ENCODE measurements at places on chromosomes 1 and 21. TPM values are rescaled to one million over a fixed set of nuclear protein-coding genes. Genes with fewer than 3 reads are reported as not detected.

DNA sequence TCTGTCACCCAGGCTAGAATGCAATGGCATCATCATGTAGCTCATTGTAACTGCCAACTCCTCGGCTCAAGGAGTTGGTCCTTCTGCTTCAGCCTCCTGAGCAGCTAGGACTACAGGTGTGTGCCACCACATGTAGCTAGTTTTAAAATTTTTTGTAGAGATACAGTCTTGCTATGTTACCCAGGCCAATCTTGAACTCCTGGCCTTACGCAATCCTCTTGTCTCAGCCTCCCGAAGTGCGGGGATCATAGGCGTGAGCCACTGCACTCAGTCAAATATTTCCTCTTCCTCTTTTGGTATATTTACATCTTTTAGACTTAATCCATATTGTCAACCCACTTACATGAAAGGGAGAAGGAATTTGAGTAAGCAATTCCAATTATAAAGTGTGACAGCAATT is 121.1 kb downstream of the EVI5 start:
- no peaks in the 10 kb centered on the region for H3K36me3 ChIP-seq
- no peak for DNase-seq
- H3K4me3 ChIP-seq: no peak overlapping the region

LCE3D gene
- not detected for total RNA-seq

AMY1B gene
- not detected for total RNA-seq

GRCh38 chr1:3022511-3022973 is 1.3 kb downstream of the ACTRT2 start:
- H3K4me3 ChIP-seq: no peak overlapping the region
- H3K27ac ChIP-seq: no peak overlapping the region
- DNase-seq: no peak

GRCh38 chr1:33332357-33332789 is 11.5 kb upstream of the A3GALT2 start:
- peaks cover 67% of the 10 kb centered on the region for H3K36me3 ChIP-seq
- DNase-seq: no peak
- H3K4me1 ChIP-seq: peaks cover 12% of the 10 kb centered on the region
- H3K27me3 ChIP-seq: no peaks in the 10 kb centered on the region

DNA sequence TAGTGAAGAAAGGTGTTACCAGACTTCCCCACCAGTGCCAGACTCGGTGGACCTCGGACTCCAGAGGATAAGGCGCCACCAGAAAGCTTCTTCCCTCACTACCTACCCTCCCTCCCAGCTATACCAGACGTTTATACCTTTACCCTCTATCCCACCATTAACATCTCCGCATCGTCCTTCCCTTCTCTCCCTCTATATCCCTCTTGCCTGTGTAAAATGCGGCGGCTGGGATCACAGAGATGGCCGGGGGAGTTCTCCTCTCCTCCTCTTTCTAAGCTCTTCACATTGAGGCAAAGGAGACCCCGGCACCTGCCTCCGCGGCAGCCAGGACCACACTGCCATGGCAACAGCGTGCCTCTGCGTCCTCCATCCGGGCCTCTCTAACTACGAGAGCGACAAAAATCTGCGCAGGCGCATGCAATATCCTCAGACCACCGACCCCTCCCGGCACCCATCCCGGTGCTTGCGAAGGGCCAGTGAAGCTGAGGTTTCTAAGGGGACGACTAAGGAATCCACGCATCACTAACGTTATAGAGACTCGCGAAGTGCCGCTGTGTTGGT is at the start of gene CCDC181:
Gene CCDC181, minus strand, starts transcription at position 394 of the 561 bp plus-strand sequence. CDS start 2,547 bp downstream, outside the sequence.
- peak within 1 kb of the TSS; percentile 73 for H3K4me3 ChIP-seq
- peaks cover 8% of the 10 kb centered on the region for H3K4me1 ChIP-seq
- peak; percentile 76 for DNase-seq
- peak within 1 kb of the TSS; percentile 13 for H3K27ac ChIP-seq
- peaks cover 6% of the 10 kb centered on the region for H3K36me3 ChIP-seq

DNA sequence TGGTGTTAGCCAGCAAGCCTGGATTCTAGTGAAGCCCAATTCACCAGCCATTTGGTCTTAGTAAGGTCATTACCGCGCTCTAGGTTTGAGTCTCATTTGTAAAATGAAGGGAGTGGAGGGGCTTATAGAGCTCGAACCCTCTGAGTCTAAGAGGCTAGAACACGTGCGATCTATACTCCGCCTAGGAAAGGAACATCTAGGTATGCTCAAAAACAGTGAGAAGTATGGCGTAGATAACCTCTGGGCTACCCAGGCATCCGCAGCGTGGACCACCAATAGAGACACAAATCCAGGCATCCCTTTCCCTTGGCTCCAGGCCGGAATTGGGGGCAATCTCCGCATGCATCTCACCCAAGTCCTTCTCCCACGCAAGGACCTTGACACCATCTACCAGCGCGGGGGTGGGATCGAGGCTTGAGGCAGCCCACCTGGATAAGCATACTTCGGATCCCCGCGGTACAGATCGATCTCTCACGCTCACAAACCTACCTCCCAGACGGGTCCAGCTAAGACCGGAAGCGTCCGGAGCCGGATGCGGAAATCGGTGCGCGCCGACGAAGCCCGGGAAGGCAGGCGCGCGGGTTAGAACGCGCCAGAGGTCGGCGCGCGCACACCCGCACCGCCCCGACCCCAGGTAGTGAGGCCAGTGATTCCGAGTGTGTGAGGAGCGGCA is at the start of gene METTL25B:
Gene METTL25B, plus strand, starts transcription at position 544 of the 673 bp plus-strand sequence. CDS start 636 bp downstream, outside the sequence.
- peaks cover 6% of the 10 kb centered on the region for H3K36me3 ChIP-seq
- no peak within 1 kb of the TSS for H3K4me3 ChIP-seq
- no peaks in the 10 kb centered on the region for H3K27me3 ChIP-seq
- H3K27ac ChIP-seq: no peak within 1 kb of the TSS

DNA sequence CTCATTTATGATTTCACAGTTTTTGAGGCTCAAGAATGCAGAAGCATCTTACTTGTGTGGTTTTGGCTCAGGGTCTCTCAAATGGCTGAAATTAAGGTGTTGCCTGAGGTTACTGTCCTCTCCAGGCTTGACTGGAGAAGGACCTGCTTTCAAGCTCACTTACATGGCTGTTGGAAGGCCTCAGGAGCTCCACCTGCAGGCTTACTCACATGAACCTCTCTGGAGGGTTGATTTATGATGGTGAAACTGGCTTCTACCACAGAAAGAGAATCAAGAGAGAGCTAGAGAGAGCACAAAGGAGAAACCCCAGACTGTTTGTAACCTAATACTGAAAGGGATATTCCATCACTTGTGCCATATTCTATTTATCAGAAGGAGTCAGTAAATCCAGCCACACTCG is 6.2 kb upstream of the KCNK2 start:
- no peak overlapping the region for H3K27ac ChIP-seq
- H3K4me1 ChIP-seq: no peaks in the 10 kb centered on the region
- H3K27me3 ChIP-seq: no peaks in the 10 kb centered on the region
- H3K36me3 ChIP-seq: no peaks in the 10 kb centered on the region
- peak; percentile 61 for DNase-seq

- H3K4me3 ChIP-seq: no peak overlapping the region
- no peaks in the 10 kb centered on the region for H3K36me3 ChIP-seq
- DNase-seq: no peak
These were observed 9.6 kb upstream of the CHIT1 start for GRCh38 chr1:203239081-203239480.

FCRL5 gene
- total RNA-seq: not detected

DNA sequence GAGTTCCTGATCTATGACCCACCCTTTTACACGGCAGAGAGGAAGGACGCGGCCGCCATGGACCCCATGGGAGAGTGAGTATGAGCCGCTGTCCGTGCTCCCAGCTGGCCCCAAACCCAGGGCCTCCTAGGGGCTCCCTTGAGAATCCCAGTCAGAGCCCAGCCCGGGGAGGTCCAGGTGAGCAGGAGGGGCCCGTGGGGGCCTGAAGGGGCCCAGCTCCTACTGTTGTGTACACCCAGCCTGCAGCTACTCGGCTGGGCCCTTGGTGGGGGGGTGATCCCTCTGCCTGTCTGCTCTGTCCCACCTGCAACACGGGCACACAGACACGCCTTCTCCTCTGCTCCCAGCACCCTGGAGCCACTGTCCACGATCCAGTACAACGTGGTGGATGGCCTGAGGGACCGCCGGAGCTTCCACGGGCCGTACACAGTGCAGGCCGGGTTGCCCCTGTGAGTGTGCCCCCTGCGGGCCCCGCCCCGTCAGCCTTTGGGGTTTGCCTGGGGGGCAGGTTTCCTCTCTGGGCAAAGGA is 28.6 kb upstream of the LRRC3 start:
- no peaks in the 10 kb centered on the region for H3K4me1 ChIP-seq
- no peaks in the 10 kb centered on the region for H3K36me3 ChIP-seq
- H3K27ac ChIP-seq: no peak overlapping the region
- H3K27me3 ChIP-seq: peaks cover 23% of the 10 kb centered on the region
- H3K4me3 ChIP-seq: no peak overlapping the region

- H3K27ac ChIP-seq: no peak overlapping the region
- no peaks in the 10 kb centered on the region for H3K27me3 ChIP-seq
- no peaks in the 10 kb centered on the region for H3K36me3 ChIP-seq
These were observed 204.2 kb downstream of the KCNT2 start for GRCh38 chr1:196403803-196404690.

- H3K27ac ChIP-seq: no peak overlapping the region
- no peaks in the 10 kb centered on the region for H3K36me3 ChIP-seq
- no peaks in the 10 kb centered on the region for H3K4me1 ChIP-seq
- no peaks in the 10 kb centered on the region for H3K27me3 ChIP-seq
- H3K4me3 ChIP-seq: no peak overlapping the region
- no peak for DNase-seq
These were observed 185.7 kb downstream of the ST6GALNAC3 start for GRCh38 chr1:76260279-76260678.

KLHDC9 gene
- total RNA-seq: 5.3 TPM

DNA sequence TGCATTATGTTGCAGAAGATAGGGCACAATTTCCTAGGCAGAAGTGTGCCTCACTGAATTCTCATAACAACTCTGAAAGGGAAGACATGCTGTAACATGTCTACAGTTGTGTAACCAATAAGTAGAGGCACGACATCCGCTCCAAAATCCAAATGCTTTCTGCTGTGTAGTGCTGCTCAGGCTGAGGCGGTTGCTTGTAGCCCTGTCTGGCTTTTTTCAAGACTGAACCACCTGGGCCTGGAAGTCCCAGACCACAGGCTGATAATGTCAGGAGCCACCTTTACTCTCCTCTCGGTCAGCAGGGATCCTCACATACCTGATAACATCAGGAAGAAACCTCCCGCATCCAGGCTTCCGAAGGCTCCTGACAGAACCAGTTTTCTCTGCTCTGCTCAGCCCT is 10.9 kb downstream of the AKNAD1 start:
- no peak for DNase-seq
- no peak overlapping the region for H3K27ac ChIP-seq
- H3K36me3 ChIP-seq: no peaks in the 10 kb centered on the region
- H3K4me1 ChIP-seq: no peaks in the 10 kb centered on the region
- peaks cover 27% of the 10 kb centered on the region for H3K27me3 ChIP-seq

- H3K4me3 ChIP-seq: no peak overlapping the region
- H3K4me1 ChIP-seq: peaks cover 13% of the 10 kb centered on the region
- H3K27ac ChIP-seq: no peak overlapping the region
- peaks cover 12% of the 10 kb centered on the region for H3K27me3 ChIP-seq
- H3K36me3 ChIP-seq: no peaks in the 10 kb centered on the region
These were observed 82.2 kb downstream of the MDM4 start for GRCh38 chr1:204598319-204598969.

ATP1A2 gene
- not detected for total RNA-seq

- H3K36me3 ChIP-seq: no peaks in the 10 kb centered on the region
- H3K27ac ChIP-seq: no peak overlapping the region
- H3K4me1 ChIP-seq: no peaks in the 10 kb centered on the region
These were observed 451.5 kb downstream of the KIF26B start for GRCh38 chr1:245606157-245606725.

DNA sequence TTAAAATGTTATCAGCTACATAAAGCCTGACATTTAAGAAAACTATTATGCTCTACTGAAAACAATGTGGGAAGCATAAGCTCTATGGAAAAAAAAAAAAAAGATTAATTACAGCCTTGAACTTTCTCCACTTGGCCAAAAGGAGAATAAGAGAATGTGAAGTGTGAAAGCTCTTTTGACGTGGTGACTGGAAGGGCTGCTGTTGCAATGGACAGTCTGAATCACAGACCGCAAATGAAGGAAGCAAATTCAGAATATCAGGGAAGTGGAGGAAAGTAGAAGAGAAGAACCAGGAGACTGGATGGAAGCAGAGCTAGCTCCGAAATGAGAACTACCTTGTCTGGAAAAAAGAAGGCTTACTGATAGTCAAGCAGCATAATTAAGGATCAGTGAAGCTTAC is 106.8 kb downstream of the AK5 start:
- H3K27ac ChIP-seq: no peak overlapping the region
- H3K4me1 ChIP-seq: no peaks in the 10 kb centered on the region
- no peaks in the 10 kb centered on the region for H3K36me3 ChIP-seq
- H3K27me3 ChIP-seq: no peaks in the 10 kb centered on the region
- no peak overlapping the region for H3K4me3 ChIP-seq

DNA sequence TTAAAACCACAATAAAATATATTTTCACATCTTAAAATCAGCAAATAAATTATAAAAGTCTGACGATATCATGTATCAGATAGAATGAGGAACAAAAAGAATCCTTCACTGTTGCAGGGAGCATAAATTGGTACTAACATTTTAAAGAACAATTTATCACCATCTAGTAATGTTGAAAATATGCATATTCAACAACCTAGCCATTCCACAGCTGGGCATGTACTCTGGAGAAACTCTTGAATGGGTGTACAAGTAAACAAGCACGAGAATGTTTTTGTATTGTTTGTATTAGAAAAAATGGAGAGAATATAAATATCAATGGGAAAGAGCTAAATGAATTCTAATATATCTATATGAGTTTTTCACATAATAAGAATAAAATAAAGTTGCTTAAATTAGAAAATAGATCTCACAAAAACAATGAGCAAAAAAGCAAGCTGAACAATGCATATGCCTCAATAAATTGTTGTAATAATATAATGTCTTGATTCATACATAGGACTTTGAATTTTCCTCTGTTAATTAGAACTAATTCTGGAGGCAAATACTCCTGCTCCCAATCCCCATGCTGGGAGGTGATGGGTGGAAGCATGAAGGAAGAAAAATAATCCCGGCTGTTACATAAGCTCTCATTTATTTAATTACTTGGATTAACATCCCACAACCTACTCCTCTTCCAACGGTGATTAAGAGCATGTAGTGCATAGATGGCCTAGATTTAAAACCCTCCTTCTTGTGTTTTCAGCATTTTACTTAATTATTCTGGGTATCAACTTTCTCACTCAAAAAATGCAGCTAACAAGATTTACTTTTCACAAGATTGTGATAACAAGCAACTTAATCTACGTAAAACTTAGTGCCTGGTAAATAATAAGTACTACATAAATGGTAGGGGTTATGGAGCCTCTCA is 5.5 kb upstream of the FMO2 start:
- no peak overlapping the region for H3K27ac ChIP-seq
- DNase-seq: no peak
- H3K4me3 ChIP-seq: no peak overlapping the region

PPIAL4G gene
- not detected for total RNA-seq

- no peak overlapping the region for H3K27ac ChIP-seq
- H3K4me1 ChIP-seq: peaks cover 16% of the 10 kb centered on the region
- H3K27me3 ChIP-seq: no peaks in the 10 kb centered on the region
- H3K36me3 ChIP-seq: peaks cover 8% of the 10 kb centered on the region
These were observed 5.3 kb downstream of the SCMH1 start for GRCh38 chr1:41236781-41237180.

IL20 gene
- total RNA-seq: not detected

GRCh38 chr1:247378334-247379073 is 37.5 kb upstream of the NLRP3 start:
- DNase-seq: no peak
- H3K27me3 ChIP-seq: no peaks in the 10 kb centered on the region
- H3K36me3 ChIP-seq: no peaks in the 10 kb centered on the region
- H3K4me1 ChIP-seq: no peaks in the 10 kb centered on the region

Measured in Calu3 (cell line).